ENCODE measurements at places on chromosomes 7 and 10. TPM values are rescaled to one million over a fixed set of nuclear protein-coding genes. Genes with fewer than 3 reads are reported as not detected.

Gene ATRNL1
- not detected for total RNA-seq

Gene HABP2
- not detected for total RNA-seq

Gene NEURL1
- 0.06 TPM for total RNA-seq

Gene SORCS1
- not detected for total RNA-seq

Gene TUBAL3
- total RNA-seq, result 0.25 TPM

Gene CYP2C19
- total RNA-seq, result not detected

Gene GLI3
- 1.9 TPM for total RNA-seq

Gene ZNF487
- 2.5 TPM for total RNA-seq

Gene C7orf33
- not detected for total RNA-seq

Gene TMEM60
- 7.9 TPM for total RNA-seq

Gene AKR1E2
- total RNA-seq, result 38.9 TPM

All from bladder microvascular endothelial cell (primary cell).